Stimulated activated CD4-positive, alpha-beta T cell treated with anti-CD3 and anti-CD28 coated beads, Interleukin-1b, Interleukin-23, amount 100 ng/mL, for 1 hour (primary cell): ENCODE measurements at places on chromosomes 5 and 9.

GRCh38 chr9:95857124-95857523, 18.4 kb upstream of the ERCC6L2 start:
- no peak for DNase-seq

DNA sequence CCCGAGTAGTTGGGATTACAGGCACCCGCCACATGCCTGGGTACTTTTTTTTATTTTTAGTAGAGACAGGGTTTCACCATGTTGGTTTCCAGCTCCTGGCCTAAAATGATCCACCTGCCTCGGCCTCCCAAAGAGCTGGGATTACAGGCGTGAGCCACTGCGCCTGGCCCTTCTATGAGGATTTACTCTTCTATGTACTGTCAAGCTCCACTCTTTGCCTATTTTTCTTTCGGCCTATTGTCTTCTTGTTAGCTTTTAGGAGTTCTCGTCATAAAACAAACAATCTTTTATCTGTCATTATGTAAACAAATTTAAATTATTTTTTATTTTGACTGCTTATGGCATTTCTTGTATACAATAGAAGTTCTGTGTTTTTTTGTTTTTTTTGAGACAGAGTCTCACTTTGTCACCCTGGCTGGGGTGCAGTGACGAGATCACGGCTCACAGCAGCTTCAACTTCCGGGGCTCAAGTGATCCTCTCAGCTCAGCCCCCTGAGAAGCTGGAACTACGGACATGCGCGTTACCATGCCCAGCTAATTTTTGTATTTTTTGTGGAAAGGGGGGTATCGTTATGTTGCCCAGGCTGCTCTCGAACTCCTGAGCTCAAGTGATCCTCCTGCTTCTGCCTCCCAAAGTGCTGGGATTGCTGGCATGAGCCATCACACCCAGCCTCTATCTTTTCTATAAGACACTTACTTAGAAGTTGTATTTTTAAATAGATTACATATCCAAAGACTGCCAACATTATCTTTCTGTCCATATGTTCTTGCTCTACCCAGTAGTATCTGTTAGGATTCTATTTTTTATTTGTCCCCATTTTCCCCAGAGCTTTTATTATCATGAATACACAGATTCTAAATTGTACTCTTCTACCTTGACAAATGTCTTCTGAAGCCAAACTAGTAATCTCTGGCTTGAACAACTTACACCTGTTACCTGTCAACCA, 29.2 kb downstream of the CSNK1A1 start:
- DNase-seq = no peak

GRCh38 chr5:56837381-56837780, 22.0 kb downstream of the MAP3K1 start:
- no peak for DNase-seq

- DNase-seq = no peak
These were observed 124.2 kb downstream of the PTTG1 start for GRCh38 chr5:160545832-160546231.

- no peak for DNase-seq
These were observed 34.6 kb upstream of the ARHGAP26 start for GRCh38 chr5:142735323-142736246.

DNA sequence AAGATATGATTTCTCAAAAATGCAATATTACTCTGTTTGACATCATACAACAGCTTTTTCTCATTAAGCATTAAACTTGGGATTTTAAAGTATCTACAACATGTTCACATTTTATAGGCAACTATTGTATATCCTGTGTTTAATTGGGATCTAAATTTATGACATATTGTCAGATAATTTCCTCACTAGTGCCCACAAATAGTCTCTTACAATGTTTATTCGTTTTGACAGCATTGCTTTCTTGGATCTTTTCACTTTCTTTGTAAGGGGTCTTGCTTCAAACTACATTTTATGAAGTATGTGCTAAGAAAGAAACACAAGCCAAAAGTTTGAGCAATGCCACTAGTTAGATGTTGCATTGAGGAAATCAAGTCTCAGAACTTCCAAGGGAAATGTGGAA, 285.1 kb downstream of the TMEM167A start:
- no peak for DNase-seq

- no peak for DNase-seq
These were observed 95.8 kb downstream of the CDK5RAP2 start for GRCh38 chr9:120484162-120484561.

- no peak for DNase-seq
These were observed 27.0 kb downstream of the GRIN3A start for GRCh38 chr9:101711330-101711941.

DNA sequence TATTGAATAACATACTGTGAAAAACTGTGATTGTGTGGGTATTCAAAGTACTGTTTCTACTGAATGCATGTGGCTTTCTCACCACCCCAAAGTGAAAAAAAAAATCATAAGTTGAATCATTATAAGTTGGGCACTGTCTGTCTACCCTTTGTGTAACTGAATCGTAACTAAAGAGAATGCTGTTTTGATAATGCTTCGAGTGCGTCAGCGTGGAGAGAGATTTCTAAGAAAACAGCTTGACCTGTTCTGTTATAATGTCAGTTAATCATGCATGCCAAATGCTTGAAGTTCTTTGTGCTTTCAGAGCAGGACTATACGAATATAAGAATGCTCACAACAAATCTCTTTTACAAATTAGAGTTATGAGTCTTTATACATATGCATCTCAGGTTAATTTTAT, 148.8 kb upstream of the SGCD start:
- no peak for DNase-seq

GRCh38 chr5:133399247-133399891, 213.0 kb downstream of the FSTL4 start:
- no peak for DNase-seq

DNA sequence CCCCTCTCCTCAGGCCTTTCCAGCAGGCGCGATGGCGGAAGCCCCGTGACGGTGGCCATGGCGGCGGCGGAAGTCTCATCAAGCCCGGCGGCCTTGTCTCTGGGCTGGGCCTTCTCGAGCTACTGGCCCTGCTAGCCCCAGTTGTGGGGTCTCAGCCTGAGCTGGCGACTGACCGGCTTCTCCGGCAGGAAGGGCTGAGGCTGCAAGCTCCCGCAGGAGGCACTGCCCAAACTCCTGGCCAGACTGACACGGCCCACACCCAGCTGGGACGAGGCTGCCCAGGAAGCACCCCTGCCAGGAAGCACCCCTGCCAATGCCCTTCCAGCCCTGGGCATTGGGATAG, 88.5 kb upstream of the ANKH start:
- no peak for DNase-seq

GRCh38 chr5:135264451-135265440, 134.3 kb downstream of the MACROH2A1 start:
- no peak for DNase-seq

DNA sequence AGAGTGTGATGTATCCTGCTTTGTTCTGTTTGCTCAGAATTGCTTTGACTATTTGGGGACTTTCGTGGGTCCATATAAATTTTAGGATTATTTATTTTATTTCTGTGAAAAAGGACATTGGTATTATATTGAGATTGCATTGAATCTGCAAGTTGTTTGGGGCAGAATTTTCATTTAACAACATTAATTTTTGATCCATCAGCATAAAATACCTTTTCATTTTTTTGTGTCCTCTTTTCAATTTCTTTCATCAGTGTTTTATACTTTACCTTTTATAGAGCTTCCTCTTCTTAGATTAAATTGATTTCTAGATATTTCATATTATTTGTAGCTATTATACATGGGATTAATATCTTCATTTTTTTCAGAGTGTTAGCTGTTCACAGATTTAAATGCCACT, 40.8 kb upstream of the FBXL7 start:
- no peak for DNase-seq

DNA sequence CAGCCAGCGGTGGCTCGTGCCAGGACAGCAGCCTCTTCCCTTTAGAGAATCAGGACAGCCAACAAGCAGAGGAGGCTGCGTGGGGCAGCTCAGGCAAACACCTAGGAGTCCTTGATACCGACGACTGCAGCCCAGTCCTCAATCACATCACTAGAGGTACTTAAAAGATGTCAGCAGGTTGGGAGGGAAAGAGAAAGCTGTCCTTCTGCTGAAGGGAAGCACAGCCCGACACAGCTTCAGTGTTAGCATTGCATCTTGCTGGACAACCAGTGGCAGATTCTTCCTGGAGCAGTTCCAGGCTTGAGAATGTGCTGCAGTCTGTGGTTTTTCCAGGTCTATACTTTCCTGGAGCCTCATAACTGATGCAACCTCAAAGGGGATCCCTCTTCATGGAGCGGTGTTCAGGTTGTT, 230.5 kb downstream of the SYK start:
- DNase-seq = no peak

- no peak for DNase-seq
These were observed 49.3 kb downstream of the SHB start for GRCh38 chr9:38019731-38020130.

DNA sequence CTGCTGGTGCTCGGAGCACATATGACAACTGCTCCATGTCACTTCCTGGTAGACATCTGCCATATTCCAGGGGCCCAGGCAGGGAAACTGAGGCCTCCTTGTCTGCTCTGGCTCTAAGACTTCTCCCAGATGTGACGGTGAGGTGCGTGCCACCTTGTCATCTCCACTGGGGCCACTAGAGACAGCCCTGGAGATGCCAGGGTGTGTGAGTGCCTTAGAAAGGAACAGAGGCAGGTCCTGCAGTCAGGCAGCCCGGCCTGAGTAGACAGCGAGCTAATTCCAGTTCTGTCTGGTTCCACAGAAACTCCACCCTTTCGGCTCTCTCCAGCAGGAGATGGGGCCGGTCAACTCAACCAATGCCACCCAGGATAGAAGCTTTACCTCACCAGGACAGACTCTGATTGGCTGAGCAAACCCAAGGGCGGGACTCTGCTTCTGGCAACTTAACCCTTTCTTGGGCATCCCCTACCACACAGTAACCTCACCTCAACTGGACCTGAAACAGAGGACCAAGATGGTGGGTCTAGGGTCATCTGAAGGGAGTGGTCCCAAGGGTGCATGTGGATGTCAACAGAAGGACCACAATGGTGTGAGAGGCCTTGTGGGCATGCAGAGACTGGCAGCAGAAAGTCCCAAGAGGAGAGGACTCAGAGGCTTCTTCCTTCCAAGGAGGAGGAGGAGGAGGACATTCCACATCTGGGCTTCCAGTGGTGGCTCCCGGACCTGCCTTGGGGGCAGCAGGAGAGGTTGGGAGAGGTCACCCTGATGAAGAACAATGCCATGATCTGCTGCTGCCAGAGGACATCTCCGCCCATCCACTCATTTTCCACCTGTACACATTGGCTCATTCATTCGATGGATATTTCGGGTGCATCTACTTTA, 77.7 kb downstream of the RGS3 start:
- DNase-seq = no peak

DNA sequence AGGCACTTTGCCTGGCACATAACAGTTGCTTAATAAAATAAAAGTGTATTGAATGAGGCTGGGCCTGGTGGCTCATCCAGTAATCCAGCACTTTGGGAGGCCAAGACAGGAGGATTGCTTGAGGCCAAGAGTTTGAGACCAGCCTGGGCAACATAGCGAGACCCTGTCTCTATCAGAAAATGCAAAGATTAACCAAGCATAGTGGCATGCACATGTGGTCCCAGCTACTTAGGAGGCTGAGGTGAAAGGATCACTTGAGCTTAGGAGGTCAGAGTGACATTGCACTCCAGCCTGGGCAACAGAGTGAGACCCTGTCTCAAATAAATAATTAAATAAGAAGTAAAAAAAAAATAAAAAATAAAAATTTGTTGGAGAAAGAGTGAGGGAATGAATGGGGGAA, 21.2 kb downstream of the TNFAIP8 start:
- DNase-seq = no peak

DNA sequence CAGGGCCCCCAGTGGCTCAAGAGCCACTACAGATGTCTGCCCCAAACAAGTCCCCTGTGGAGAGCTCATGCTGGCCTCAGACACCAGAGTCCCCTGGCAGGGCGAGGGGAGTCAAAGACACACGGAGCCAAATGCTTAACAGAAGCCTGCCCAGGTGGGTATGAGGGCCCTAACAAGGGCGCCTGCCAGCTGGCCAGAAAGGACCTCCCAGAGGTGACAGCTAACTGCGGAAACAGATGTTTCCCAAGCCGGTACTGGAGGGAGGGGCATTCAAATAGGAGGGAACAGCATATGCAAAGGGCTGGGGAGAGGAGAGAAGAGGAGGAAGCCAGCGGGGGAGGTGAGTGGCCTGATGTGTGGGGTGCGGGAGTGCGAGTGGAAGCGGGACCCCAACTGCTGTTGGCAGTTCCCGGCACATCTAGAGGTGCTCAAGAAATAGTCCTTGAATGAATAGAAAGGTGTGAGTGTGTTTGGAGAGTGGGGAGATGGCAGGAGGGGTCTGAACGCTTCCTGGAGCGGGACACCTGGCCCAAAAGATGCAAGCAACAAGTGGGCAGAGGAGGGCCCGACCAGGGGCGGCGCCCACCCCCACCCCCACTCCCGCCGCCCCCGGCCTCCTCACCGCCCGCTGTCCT, 824 bp downstream of the MXD3 start:
- no peak for DNase-seq

GRCh38 chr9:33661176-33661575, 134.2 kb upstream of the PRSS3 start:
- DNase-seq = no peak

GRCh38 chr5:15284706-15285105, 215.3 kb upstream of the FBXL7 start:
- no peak for DNase-seq

GRCh38 chr5:180340856-180341255, 12.3 kb downstream of the GFPT2 start:
- no peak for DNase-seq

- no peak for DNase-seq
These were observed 207.6 kb downstream of the CETN3 start for GRCh38 chr5:90201923-90202322.

GRCh38 chr9:93119953-93120845, 13.9 kb downstream of the NINJ1 start:
- DNase-seq = no peak

DNA sequence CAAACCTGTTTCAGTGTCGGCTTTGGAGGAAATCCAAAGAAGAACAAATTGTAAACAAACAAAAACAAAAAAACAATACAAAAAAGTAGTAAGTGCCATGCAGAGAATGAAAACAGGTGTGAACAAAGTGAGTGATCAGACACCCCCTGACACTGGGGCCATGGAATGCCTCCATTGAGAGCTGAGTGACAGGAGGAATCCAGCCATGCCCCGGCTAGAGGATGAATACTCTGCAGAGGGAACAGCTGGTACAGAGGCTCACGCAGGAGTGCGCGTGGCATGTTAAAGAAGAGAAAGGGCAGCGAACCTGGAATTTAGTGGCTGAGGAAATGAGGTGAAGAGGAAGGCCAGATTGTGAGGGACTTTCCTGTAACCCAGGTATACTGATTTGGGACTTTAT, 15.5 kb upstream of the CCNJL start:
- no peak for DNase-seq

GRCh38 chr5:33445798-33446197, 5.0 kb downstream of the TARS1 start:
- DNase-seq = no peak

DNA sequence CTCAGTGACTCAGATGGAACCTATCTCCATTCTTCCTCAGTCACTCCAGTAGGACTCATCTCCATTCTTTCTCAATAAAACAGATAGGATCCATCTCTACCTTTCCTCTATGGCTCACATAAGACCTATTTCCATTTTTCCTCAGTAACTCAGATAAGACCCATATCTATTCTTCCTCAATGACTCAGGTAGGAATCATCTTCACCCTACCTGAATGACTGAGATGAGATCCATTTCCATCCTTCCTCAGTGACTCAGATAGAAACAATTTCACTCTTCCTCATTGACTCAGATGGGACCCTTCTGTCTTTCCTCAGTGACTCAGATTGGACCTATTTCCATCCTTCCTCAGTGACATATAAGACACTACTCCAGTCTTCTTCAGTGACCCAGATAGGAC, 165.1 kb downstream of the FBXO4 start:
- no peak for DNase-seq
